ENCODE measurements at places on chromosomes 6 and 20.

DNA sequence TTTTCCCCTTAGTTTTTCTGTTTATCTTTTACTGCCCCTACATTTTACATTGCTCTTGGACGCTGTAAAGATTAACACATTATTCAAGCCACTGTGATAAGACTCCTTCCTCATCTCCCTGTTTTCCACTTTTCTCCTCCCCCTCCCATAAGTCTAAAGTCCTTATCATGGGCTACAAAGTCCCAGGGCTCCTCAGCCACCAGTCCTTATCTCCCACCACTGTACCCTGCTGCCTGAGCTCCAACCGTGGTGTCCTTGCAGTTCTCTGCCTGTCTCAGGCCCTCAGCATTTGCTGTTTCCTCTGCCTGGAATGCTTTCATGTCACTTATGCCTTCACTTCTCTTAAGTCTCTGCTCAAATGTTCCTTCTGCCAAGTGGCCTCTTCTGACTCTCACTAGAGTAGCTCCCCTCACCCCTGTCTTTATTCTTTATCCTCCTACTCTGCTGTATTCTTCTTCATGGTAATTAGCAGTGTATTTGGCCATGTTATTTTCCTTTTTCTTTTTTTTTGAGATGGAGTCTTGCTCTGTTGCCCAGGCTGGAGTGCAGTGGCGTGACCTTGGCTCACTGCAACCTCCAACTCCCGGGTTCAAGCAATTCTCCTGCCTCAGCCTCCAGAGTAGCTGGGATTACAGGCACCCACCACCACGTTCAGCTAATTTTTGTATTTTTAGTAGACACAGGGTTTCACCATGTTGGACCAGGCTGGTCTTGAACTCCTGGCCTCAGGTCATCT lies 10.8 kb upstream of the LATS1 start:
- no peak for DNase-seq

DNA sequence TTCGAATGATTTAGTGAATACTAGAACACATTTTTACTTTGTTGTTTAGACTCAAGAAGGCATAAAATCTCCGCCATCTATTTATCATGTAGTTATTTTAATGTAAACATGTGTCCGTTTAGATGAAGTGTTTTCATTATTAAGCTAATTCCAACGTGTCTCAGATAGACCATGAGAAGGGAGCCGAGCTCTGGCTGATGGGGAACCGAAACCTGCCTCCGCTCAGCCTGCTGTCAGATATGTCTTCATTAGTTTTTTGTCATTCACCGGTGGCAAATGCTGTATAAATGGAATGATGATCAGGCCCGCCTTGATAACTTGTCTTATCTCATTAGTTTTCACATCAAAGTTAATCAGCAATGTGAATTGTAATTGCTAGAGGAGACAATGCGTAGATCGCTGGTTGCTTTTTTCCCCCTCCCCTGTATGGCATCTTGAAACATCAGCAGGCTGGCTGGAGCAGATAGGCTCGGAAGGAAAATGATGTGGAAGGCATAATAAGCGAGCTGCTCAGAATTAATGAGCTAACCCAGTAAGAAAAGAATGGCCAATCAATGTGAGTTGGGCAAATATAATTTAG lies 136.4 kb downstream of the LINC00237 start:
- DNase-seq: no peak

- no peak for DNase-seq
Observed at GRCh38 chr6:16205377-16206144, 32.8 kb upstream of the GMPR start.

DNA sequence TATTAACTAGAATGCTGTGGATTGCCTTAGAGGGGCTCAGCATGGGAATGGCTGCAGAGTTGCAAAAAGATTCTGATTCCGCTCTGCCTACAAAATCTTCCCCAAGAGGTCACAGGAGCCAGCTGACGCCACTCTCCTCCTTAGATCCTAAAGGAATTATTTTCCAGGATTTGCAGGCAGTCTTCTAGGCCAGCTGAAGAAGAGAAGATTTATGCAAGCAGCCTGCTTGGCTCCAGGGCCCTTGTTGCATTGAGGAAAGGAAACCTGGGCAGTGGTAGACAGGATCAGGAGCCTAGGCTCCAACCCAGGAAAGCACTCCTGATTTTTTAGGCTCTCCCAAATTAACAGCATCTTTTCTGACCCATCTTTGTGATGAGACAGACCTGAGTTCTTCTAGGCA lies 245.8 kb downstream of the PKHD1 start:
- no peak for DNase-seq

DNA sequence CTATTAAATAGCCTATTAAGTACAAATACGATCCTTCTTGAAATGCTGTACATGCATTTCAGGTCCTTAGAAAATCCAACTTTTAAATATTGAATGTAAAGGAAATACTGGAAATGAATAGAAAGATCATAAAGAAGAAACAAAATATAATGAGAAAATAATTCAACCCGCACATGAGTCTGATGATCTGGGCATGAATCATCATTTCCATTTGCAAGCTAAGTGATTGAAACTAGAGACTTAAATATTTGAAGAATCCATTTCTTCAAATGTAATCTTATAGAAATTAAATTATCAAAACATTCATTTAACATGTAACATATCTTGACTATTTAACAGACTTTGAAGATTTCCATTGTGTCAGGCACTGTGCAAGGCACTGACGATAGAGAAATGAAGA lies 977.0 kb downstream of the TFAP2A start:
- no peak for DNase-seq

DNA sequence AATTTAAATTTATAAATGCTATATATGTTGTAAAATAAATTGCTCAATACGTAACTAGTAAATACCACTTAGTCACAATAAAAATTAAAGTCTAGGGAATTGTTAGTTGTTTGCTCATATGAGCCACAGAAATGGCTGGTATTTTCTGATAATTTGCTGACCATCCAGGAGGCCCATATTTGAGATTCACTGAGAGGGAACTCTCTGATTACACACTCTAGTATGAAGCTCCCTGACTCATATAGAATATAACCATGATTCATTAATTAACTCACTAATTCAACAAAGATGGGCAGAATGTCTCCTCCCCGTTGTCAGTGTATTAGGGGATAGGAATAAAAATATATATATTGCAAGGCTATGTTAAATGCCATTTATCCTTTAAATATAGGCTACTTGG lies 46.6 kb upstream of the TMEM30A start:
- no peak for DNase-seq

DNA sequence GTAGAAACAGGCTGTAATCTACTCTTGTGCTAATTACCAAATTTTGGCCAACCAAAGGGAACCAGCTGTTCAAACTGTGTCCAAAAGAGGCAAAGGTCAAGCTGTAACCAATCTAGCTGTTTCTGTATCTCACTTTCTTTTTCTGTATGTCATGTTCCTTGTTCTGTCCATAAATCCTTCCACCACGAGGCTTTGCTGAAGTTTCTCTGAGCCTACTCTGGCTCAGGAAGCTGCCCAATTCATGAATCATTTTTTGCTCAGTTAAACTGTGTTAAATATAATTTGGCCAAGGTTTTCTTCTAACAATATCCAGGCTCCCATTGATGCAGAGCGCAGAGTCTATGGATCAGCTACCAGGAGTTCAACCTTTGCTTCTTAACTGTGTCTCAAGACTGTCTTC lies 272.8 kb downstream of the TRDN start:
- no peak for DNase-seq

DNA sequence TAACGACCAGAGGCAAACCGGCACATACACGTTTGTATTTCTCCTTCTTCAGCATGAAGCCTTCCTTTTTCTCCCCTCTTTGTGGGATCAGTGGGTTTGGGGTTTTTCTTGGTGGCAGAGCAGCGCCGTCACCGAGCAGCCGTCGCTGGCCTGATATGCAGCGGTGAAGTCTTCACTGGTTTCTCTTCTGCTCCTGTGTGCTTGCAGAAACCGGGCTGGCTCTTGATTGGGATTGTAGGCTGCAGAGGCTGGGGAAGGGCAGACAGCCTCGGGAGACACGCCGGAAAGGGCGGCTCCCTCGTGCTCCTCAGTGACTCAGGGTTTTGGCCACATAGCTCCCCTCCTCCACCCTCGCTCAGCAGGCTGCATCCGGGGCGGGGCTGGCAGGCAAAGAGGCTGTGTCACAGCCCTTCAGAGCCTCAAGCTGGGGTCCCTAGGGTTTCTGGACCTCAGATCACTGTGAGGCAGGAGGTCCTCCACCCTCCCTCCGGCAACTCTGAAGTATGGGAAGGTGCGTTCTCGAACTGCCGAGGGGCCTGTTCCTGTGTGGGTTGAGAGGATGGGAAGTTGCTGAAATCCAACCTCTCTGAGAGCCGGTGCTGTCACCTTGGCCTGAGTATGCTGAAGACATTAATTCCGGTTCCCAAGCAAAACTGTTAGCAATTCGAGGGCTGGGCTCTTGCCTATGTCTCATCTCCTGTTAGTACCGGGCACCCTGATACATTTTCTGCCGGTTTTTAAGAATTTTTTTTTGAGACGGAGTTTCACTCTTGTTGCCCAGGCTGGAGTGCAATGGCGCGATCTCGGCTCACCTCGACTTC lies 24.2 kb downstream of the NQO2 start:
- peak; percentile 85 for DNase-seq

GRCh38 chr6:161941565-161941964 lies 667.7 kb upstream of the AGPAT4 start:
- DNase-seq: no peak
